Ammon's horn (tissue), 1 donor: ENCODE measurements at places on chromosomes 12 and 14.
A peak's percentile ranks its signal among the peaks of the same experiment; 100 is the strongest.

GRCh38 chr12:4723226-4723625 is 3.0 kb downstream of the GALNT8 start:
- DNase-seq, result no peak

- no peak for DNase-seq
Measured at GRCh38 chr12:80829767-80830166, 108.0 kb downstream of the LIN7A start.

DNA sequence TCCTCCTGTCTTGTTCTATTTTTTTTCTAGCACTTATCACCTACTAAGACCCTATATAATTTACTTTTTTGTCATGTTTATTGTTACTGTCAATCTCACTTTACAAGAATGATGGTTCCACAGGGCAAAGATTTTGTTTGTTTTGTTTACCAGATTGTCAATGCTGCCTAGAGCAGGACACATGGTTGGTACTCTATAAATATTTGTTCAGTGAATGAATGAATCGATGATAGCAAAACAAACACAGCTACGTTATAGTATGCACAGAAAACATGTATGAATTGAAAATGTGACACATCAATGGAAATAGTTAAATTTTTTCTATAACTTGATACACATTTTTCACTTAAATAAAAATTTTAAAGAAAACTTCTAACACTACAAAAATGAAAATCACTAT is 67.1 kb upstream of the KRR1 start:
- DNase-seq, result no peak

DNA sequence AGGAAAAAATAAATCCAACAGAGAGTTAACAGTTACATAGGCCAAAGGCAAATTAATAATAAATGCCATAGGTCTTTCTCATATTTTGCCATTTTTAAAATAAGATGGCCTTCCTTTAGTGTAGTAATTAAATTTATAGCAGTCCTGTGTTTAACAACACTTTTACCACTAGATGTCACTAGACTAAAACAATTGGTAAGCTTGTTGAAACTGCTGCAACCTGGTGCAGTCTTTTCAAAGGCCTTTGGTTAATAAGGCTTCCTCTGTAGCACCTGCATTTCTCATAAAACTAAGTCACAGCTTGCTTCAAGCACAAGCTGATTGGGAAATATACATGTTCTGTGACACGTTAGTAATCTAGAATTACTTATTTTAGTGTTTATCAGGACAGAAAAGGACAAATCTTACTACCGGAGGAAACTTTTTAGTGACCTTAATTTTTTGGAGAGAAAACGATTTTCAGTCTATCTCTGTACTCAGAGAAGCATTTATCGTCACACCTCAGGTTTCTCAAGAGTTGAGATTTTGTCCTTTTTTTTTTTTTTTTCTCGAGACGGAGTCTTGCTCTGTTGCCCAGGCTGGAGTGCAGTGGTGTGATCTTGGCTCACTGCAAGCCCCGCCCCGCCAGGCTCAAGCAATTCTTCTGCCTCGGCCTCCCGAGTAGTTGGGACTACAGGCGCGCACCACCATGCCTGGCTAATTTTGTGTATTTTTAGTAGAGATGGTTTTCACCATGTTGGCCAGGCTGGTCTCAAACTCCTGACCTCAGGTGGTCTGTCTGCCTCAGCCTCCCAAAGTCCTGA is 20.0 kb downstream of the BORCS5 start:
- peak; percentile 81 for DNase-seq

GRCh38 chr12:107515446-107515958 is 170.1 kb upstream of the PWP1 start:
- DNase-seq, result no peak

- DNase-seq, result no peak
Measured at GRCh38 chr14:88023658-88024187, 18.8 kb downstream of the GPR65 start.

DNA sequence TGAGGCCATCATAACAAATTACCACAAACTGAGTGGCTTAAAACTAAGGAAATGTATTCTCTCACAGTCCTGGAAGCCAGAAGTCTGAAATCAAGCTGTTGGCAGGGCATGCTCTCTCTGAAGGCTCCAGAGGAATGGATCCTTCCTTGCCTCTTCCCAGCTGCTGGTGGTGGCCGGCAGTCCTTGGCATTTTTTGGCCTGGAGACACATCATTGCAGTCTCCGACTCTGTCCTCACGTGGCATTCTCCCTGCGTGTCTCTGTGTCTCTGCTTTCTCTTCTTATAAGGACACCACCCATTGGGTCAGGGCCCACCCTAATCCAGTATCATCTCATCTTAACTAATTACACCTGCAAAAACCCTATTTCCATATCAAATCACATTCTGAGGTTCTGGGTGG is 206.1 kb downstream of the SLC41A2 start:
- DNase-seq, result no peak

DNA sequence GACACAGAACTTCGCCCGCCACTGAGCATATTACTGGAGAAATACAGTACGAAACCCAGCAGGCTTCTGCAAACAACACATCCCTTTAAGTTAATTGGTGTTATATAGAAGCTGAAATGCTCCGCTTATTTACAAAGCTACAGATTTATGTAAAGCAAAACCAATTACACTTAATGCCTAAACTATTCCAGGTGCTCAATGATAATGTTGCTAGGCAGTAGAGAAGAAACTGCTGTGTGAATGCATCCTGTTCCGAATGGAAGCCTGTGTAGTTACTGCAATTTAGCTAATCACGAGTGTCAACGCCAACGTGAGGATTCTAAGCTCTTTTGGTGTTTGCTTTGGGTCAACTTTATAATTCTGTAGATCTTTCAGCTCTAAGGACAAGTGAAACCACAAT is 89.8 kb downstream of the SLC15A5 start:
- DNase-seq, result no peak
